Activated CD8-positive, alpha-beta memory T cell treated with anti-CD3 and anti-CD28 coated beads for 48 hours (primary cell): ENCODE measurements at places on chromosomes 3 and 15.

DNA sequence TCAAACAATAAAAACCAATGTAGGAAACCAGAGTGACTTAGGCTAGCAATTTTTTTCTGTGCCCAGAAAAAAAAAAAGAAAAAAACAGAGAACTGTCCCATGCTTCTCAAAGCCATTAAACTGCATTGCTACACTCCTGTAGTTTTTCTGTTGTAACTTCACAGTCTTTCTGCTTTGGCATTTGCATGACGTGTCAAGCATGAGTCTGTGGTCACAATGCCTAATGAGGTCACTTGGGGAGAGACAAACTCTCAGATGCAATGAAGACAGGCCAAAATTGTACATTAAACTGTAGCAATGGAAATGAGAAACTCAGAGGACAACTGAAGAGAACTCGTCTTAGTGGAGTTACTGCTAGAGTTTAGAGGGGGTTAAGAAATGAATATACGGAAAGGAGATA lies 30.8 kb downstream of the CCDC80 start:
- no peak for DNase-seq

DNA sequence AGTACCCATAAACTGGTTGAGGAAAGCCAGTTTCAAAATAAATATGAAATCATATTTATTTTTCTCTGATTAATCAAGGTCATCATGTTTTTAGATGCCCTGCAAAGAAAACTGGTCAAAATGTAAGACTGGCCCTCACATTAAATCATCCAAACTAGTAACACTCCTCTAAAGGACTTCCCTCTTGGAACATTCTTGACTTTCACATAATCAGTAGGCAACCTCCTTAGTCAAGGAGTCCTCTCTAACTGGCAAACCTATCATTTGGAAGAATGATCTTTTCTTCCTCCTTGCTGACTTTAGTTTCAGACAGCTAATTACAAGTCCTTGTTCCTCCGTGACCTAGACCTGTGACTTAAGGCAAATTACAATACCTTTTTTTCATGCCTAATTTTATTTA lies 82.5 kb upstream of the DCBLD2 start:
- DNase-seq, result no peak

DNA sequence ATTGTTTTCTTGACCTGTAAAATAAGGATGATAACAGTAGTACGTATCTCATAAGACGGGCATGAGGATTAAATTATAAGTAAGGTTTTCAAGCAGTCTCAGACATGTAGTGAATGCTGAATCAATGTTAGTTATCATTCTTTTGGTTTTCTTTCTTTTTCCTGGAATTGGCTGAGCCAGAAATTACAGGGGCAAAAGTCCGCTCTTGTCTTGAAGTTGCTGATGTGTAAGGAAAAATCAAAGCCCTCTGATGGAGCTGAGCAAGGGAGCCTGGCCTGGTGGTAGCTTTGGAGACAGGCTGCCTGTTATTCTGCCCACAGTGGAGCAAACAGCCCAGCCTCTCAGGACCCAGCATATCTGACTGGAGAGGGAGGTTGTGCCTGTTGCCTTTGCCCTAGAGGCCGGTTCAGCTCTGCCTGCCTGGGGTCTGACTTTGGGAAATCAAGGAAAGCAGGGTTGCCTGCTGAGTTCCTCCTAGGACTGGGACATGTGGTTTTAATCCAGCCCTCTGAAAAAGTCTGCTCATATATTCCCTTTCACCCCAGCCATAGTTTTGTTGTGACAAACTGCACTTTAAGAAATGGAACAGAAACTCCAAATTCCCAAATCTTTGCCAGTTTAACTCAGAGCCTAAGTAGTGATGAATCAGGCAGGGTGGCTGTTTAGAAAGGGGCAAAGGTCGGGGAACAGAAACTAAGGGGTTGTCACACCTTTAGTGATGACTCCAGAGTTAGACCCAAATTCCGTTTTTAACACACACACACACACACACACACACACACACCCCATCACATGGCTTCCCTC lies 40.1 kb downstream of the GASK1A start:
- no peak for DNase-seq

- no peak for DNase-seq
These were observed 252.2 kb upstream of the TBL1XR1 start for GRCh38 chr3:177449360-177450006.

- DNase-seq, result no peak
These were observed 49.1 kb upstream of the TPRG1 start for GRCh38 chr3:189122526-189123205.

- no peak for DNase-seq
These were observed 10.6 kb upstream of the PCSK6 start for GRCh38 chr15:101499863-101500713.

DNA sequence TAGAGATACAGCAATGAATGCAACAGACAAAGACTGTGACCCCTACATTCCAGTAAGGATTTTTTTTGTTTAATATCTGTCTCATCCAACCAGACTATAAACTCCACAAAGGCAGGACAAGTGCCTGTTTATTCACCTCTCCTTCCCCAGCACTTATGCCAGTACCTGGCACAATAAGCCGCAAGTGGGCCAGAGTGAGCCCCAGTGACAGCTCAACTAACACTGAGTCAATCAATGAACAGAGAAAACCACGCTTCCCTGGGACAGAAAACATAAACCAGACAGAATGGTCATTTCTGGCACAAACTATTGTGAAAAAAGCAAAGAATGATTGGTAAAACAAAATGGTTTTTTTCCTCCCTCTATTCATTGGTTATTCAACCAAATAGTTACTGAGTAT lies 52.2 kb downstream of the RYK start:
- DNase-seq, result no peak

DNA sequence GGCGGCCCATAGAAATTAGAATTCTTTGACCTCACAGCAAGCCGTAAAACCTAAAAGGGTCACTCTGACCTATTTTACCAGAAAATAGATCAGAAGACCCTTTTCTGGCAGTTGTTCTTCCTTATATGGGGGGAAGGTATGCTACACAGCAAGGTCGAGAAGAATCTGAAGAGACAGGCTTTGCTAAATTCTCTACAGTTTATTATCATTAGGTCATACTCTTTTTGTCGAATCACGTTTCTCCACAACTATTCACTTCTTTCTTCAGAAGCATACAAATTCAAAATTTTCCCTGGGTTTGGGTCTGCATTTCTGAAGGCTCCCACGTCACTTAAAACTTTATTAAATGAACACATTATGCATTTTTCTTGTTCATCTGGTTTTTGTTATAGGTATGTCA lies 229.5 kb upstream of the GRM7 start:
- no peak for DNase-seq

GRCh38 chr3:14991151-14991742 lies 43.9 kb downstream of the NR2C2 start:
- DNase-seq, result no peak

DNA sequence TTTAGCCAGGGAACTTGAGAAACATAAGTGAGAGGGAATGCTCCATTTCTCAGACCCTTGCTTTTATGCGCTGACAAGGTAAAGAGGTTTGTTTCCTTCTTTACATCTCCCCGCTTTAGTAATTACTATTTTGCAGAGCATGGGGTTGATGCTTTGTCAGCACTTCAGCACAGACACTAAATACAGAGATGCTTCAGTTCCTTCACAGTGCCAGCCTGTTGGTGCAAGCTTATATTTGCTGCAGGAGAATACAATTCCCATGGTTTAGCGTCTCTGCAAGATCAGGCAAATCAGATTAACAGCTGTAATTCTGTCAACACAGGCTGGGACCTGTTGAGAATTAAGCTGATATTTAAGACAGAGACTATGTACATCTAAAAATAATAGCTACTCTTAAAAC lies 2.9 kb downstream of the FMN1 start:
- DNase-seq, result no peak

DNA sequence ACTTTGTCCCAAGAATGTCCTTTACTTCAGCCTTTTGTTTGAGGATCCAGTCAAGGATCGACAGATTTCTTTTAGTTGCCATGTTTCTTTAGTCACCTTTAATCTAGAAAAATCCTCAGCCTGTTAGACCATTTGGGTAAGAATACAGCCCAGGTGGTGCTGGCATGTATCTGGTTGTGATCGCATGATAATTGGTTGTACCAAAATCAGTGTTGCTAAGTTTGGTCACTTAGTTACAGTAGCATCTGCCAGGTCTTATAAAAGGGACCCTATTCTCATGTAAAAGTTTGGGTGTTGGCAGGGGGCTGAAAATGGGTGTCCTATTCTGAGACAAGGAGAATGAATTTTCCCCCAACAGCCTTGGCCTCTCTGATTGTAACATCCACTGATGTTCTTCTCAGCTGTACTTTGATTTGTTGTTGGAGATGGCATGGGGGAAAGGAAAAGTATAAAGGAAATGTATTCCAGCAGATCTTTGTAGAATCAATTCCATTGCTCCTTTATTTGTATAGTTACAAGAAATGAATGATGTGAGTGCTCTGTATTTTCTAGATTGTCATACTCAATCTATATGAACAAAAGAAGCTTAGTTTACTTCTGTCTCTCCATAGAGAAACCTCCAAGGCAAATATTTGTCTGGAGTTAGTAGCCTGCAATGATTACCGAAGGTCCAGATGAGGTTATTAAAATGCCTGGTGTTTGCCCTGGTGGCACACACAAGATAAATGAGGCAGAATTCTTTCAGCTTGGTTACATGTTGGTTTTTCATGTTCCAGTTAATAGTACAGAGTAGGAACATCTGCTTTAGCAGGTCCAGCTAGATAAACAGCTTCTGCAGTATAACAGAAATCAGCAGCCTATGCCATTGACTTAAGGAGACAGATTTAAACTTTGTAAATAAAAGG lies 65.7 kb downstream of the CMTM8 start:
- no peak for DNase-seq

GRCh38 chr15:73346735-73347312 lies 21.9 kb downstream of the HCN4 start:
- peak; percentile 12 for DNase-seq

DNA sequence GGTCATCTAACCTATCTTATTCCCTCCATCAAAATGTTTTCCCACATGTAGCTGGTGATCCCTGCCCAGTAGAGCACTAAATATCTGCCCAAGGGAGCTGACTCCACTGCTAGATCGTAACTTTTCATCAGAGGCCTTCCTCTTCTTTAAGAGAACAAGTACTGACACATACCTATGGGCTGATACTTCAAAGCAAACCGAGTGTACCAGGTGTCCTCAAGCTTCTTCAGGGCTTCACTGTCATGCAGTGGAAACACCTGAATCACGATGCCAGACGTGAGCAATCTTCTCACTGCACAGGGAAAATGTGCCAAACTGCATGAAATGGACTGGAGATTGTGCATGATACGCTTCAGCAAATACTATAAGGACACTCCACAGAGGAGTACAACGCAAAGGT lies 41.6 kb downstream of the ANO10 start:
- DNase-seq, result no peak

DNA sequence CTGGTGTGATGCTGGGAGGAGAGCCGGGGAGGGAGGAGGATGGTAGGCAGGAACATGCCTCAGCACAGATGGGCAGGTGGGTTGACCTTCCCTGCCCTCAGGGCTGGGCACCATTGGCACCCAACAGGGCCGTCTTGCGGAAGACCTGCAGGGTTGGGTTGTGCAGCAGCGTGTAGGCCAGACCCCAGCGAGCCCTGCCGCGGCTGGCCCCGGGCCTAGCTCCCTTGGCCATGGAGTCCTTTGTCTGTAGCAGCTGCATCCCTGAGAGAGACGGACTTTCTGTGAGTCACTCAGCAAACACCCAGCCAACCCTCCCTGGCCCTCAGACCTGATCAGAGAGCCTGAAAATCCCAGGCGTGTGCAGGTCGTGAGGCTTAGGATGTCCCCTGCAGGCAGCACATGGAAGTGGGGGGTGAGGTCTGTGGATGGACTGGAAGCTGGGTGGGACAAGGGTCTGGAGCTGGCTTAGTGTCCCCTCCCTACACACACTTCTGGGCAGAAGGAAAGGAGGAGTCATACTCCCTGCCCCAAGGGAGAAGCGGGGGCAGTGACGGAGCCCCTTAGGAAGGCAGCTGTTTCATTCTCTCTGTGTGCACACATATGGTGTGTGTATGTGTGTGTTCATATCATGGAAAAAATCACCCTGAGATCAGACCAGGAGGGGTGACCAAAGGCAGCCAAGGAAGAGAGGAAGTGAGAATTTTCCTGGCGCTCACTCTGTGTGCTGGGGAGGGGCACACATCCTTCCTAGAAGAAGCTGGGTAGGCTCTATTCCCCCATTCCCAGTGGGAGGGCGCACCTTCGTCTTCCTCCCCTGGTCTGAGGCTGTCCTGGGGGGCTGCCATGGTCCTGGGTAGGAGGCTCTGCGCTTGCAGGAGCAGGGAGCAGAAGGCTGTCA lies 6.7 kb downstream of the ISLR start:
- DNase-seq, result no peak

DNA sequence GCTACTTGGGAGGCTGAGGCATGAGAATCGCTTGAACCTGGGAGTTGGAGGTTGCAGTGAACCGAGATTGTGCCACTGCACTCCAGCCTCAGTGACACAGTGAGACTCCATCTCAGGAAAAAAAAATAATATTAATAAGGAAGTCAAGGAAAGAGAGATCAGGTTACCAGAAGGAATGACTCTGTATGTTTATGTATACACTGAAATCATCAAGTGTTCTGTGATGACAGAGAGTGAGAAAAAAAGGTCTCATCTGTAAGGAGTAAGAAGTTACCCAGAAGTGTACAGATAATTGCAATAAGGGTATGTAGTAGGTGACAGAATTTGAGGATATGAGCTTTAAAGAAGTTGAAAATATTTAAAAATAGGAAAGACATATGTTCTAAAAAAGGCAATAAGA lies 4.3 kb upstream of the CCDC50 start:
- DNase-seq, result no peak

GRCh38 chr3:40615918-40616819 lies 91.4 kb downstream of the ZNF621 start:
- no peak for DNase-seq

DNA sequence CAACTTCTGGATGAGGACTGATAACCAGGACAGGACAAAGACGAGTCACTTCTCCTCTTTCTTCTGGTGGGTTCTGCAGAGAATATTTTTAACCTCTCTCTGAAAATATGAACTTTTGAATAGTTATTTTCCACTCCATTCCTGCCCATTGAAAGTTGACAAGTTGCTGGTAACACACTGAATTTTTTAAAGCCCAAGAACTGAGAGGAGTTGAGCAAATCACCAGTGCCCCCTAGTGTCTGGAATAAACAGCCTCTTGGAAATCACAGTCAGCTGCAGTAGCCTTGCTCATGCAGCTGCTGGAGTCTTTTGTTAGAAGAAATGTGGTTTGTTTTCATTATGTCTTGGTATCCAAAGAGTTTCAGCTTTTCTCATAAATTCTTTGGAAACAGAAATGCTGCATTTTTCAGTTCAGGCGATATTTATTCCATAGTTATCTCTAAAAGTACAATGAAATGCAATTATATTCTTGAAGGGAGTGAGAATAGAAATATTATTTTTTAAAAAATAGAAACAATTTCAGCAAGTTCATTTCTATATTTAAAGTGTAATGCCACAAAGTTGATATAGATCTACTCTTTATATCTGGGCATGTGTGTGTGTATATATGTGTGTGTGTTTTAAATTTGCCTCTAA lies 741.0 kb upstream of the CBLB start:
- DNase-seq, result peak; percentile 2

GRCh38 chr3:66803206-66803605 lies 194.9 kb upstream of the KBTBD8 start:
- DNase-seq, result no peak

- no peak for DNase-seq
These were observed 17.9 kb upstream of the ANKRD28 start for GRCh38 chr3:15815696-15816095.

- DNase-seq, result no peak
These were observed 50.7 kb upstream of the C3orf49 start for GRCh38 chr3:63768386-63768785.

- DNase-seq, result no peak
These were observed 158.7 kb upstream of the SPRED1 start for GRCh38 chr15:38093931-38094330.
